Activated CD8-positive, alpha-beta memory T cell treated with anti-CD3 and anti-CD28 coated beads, Interleukin-2, amount 10 ng/mL, durations not matched to agents 7 days and 5 days (primary cell): ENCODE measurements at places on chromosomes 4 and X. TPM values are rescaled to one million over a fixed set of nuclear protein-coding genes. Genes with fewer than 3 reads are reported as not detected.

- no peak overlapping the region for H3K4me3 ChIP-seq
- H3K4me1 ChIP-seq, result peaks cover 9% of the 10 kb centered on the region
- H3K36me3 ChIP-seq, result no peaks in the 10 kb centered on the region
- no peak for DNase-seq
- no peak overlapping the region for H3K27ac ChIP-seq
- H3K27me3 ChIP-seq, result peaks cover 28% of the 10 kb centered on the region
These were observed 255.8 kb upstream of the GPRIN3 start for GRCh38 chr4:89563431-89563830.

- no peaks in the 10 kb centered on the region for H3K36me3 ChIP-seq
- no peaks in the 10 kb centered on the region for H3K27me3 ChIP-seq
- no peak for DNase-seq
These were observed 525.8 kb downstream of the NLGN4X start for GRCh38 chrX:5702890-5703289.

GRCh38 chrX:41862562-41863184 is 60.7 kb downstream of the CASK start:
- no peak overlapping the region for H3K4me3 ChIP-seq
- no peaks in the 10 kb centered on the region for H3K27me3 ChIP-seq
- H3K4me1 ChIP-seq, result peaks cover 15% of the 10 kb centered on the region
- no peak for DNase-seq
- H3K27ac ChIP-seq, result peak overlapping the region; percentile 39

DNA sequence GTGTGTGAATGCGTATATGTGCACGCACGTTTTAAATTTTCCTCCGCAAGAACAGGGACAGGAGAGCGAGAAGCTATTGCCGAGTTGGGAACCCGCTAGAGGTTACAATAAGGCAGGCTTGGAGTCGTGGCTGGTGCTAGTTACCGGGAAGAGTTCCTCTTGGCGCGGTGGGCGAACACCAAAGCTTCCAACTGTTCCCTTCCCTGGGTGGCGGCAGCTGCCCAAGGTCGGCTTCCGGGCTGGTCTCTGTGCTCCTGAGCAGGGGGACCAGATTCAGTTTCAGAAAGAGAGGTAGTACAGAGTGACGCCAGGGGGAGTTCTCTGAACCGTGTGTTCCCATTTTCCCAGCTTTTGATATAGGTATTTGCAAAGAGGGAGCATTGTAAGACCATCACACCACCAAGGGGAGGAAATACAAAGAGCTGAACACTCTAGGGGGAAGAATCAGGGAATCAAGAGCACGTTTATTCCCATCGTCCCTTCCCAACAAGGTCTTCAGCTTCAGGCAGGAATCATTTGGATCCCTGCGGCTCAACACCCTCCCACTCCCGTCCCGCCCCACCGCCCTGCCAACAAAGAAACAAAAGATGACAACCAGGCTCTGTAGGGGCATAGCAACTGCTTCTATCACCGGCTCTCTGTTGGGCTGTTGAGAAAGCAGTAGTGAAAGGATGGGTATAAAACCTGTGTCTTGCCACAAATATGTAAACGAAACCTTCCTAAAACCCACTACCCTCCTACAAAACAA is 113.6 kb upstream of the TEX13C start:
- peaks cover 45% of the 10 kb centered on the region for H3K27me3 ChIP-seq
- H3K27ac ChIP-seq, result no peak overlapping the region
- peaks cover 1% of the 10 kb centered on the region for H3K36me3 ChIP-seq
- no peak for DNase-seq
- H3K4me1 ChIP-seq, result peaks cover 17% of the 10 kb centered on the region
- H3K4me3 ChIP-seq, result peak overlapping the region; percentile 69

The MAOA gene
- total RNA-seq, result 2.6 TPM

The SLITRK2 gene
- total RNA-seq, result not detected

The BLOC1S4 gene
- 22.3 TPM for total RNA-seq
